ENCODE measurements at places on chromosomes 7 and 10. TPM values are rescaled to one million over a fixed set of nuclear protein-coding genes. Genes with fewer than 3 reads are reported as not detected.

- no peak for DNase-seq
Observed at GRCh38 chr10:119026301-119027110, 3.0 kb upstream of the NANOS1 start.

- no peak for DNase-seq
Observed at GRCh38 chr10:7239312-7239985, 171.4 kb downstream of the SFMBT2 start.

CFAP69 gene
- 2.7 TPM for total RNA-seq

SRRM3 gene
- 9.8 TPM for total RNA-seq

GRCh38 chr7:70838292-70838907, 293.5 kb upstream of the GALNT17 start:
- peak; percentile 58 for DNase-seq

Measured in vagina (tissue), 2 donors.